Activated T-cell treated with anti-CD3 and anti-CD28 coated beads for 4 hours (primary cell): ENCODE measurements at places on chromosomes 11 and 22.
A peak's percentile ranks its signal among the peaks of the same experiment; 100 is the strongest.

DNA sequence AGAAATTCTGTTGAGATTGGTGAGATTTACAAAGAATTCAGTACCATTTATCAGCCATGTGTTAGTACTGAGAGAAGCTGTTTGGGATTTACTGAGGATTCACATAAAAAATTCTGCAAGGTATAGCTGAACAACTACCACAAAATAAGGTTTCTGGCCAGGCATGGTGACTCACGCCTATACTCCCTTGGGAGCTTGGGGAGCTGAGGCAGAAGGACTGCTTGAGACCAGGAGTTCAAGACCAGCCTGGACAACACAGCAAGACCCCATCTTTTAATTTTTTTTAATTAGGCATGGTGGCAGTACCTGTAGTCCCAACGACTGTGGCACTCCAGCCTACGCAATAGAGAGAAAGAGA, 86.7 kb downstream of the SIK3 start:
- DNase-seq: no peak

DNA sequence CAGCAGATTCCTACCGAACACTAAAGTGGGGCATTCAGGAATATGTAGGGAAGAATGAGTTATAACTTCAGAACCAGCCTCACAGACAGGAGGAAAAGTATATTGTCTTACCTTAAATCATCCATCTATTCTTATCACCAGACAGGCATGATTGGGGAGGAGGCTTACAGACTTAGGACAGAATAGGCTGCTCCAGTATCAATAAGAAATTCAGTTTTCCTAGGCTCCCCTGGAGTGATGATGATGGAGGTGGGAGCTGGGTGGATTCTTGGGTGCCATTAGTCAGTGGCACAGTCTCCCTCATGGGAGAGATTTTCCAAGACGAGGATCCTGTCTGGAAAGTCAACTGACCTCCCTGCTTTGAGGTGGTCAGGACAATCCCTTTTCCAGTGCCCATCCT, 225.0 kb downstream of the AASDHPPT start:
- no peak for DNase-seq

GRCh38 chr11:43984519-43985385, 42.3 kb downstream of the C11orf96 start:
- DNase-seq: no peak

DNA sequence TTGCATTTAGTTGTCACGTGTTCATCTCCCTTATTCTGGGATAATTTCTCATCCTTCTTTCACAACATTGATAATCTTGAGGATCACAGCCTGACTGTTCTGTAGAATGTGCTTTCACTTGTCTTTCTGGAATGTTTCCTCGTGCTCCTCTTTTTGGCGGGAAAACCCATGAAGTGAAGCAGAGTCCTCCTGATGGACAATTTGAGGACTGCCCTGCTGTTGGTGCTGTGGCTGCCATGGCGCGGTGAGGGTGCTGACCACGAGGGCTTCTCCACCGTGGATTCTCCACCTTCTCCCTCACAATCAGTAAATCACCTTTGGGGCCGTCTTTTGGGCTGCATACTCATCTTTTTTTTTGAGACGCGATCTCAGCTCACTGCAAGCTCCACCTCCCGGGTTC, 946.9 kb downstream of the BRD1 start:
- no peak for DNase-seq

GRCh38 chr11:132101881-132102280, 731.5 kb downstream of the NTM start:
- DNase-seq: no peak

DNA sequence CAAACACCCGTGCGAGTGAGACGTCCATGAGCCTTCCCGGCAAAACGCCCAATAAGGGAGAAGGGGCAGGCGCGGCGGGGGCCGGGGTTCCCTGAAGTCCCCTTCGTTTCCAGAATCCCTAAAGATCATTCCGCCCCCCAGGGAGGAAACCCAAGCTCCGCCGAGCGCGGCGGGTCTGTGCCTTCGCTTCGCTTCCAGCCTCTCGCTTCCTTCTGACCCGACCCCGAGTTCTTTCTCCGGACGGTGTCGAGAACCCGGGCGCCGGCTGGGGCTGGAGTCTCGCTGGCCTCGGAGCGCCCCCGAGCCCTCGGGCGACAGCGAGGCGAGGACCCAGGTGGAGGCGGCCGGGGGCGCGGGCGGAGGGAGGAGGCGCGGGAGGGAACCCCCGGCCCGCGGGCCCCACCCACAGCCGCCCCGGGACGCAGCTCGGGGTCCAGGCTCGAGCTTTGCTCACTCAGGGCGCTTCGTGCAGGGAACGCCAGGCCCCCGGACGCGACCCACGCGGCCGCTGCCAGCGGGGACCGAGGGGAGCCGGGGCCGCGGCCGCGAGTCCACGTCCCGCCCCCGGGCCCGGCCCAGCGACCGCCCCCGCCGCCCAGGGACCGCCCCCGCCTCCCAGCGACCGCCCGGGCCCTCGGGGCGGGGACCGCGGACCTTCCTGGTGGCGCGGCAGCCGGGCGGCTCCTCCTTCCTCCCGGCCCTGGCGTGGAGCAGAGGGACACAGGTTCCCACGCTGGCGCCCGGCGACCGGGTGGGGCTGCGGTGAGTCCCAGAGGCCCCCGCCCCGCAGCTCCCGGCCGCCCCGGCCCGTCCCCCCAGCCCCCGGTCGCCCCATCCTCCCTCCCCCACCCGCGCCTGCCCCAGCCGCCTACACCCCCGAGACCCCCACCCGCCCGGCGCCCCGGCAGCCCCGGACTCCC, at the start of gene PGGHG:
Gene PGGHG (plus strand): TSS at position 649 of the 920 bp plus-strand sequence. CDS start 691 bp downstream, outside the sequence.
- peak; percentile 38 for DNase-seq

DNA sequence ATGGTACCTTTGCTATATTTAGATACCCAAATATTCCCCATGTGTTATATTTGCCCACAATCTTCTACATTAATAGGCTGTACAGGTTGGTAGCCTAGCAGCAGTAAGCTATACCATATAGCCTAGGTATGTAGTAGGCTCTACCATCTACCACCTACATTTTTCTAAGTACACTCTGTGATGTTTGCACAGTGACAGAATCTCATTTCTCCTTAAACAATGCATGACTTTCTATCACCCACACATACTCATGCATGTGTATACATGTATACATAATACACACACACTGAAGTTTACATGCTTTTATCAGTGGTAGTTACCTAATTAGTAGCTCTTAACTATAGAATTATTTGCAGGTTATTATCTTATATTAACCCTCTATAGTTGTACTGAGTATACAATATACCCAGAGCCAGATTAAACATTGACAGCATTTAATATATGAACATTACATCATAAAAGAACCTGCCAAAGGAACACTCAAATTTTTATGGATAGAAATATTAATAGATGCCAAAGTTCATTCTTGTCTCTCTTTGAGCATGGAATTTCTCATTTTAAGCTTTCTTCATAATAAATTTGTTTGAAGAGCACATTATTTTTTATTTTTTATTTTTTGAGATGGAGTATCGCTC, 51.4 kb downstream of the ELP4 start:
- no peak for DNase-seq

DNA sequence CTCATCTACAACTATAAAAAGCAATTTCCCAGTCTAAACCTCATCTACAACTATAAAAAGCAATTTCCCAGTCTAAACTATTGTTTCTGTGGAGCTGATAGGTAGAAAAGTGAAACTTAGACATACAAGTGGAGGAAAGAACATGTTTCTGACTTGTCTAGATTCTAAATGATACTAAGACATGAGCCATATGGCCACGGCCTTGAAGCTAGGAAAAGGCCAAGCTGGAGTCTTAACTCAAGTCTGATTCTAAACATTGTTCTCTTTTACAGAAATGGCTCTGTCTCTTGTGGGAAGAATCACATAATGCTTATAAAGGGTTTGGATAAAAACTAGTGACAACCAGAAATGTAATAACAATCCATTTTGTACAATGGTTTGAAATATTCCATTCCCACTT, 43.8 kb upstream of the LARGE1 start:
- DNase-seq: no peak

- DNase-seq: no peak
Measured at GRCh38 chr22:24950272-24950902, 2.1 kb upstream of the KIAA1671 start.

- DNase-seq: peak; percentile 9
Measured at GRCh38 chr11:133082841-133083488, 449.3 kb downstream of the OPCML start.

GRCh38 chr11:102666331-102666957, 39.1 kb downstream of the MMP27 start:
- DNase-seq: no peak

DNA sequence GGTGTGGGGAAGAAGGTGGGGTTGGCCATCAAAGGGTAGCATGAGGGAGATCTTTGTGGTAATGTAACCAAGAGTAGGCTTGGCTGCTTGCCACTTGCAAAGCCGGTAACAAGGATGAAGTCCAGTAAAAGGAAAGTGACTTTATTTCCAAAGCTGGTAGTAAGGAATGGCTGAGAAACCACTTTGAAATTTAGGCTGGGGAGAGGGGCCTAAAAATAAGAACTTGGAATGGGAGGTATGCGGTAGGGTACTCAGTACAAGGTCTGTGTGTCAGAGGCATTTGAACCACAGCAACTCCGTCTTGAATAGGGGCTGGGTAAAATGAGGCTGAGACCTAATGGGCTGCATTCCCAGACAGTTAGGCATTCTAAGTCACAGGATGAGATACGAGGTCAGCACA, 216.0 kb upstream of the ISX start:
- DNase-seq: no peak

DNA sequence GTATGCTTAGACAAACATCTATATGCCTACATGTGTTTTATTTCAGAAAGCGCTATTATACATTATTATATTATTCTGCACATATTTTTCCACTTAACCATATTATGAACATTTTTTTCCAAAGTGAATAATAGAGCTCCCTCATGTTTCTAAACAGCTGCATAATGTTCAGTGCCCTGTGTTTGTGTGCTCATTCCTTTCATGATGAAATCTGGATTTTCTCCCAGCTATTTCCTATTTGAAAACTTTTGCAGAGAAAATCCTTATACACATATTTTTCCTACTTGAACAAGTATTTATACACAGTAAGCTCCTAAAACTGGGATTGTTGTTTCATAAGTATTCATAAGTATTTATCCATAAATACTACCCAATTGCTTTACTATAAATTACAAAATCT, 18.1 kb upstream of the RFPL2 start:
- DNase-seq: no peak

GRCh38 chr11:107545101-107545514, 20.4 kb downstream of the ALKBH8 start:
- no peak for DNase-seq

DNA sequence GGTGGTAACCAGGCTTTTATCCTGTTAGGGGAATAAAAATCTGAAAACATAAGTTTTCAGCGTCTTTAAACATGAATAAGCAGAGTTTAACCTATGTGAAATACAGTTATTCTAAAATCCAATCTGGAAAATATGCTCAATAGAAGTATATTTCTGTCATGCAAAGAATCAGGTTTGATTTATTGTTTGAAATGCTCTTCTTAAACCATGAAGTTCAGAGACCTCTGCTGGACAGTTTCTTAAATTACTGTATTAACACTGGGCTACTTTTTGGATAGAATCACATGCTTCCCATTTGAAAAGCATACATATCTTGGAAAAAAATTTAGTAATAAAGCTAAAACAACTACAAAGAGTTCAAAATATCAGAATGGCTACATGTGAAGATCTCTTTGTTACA, 25.4 kb downstream of the APIP start:
- DNase-seq: no peak

DNA sequence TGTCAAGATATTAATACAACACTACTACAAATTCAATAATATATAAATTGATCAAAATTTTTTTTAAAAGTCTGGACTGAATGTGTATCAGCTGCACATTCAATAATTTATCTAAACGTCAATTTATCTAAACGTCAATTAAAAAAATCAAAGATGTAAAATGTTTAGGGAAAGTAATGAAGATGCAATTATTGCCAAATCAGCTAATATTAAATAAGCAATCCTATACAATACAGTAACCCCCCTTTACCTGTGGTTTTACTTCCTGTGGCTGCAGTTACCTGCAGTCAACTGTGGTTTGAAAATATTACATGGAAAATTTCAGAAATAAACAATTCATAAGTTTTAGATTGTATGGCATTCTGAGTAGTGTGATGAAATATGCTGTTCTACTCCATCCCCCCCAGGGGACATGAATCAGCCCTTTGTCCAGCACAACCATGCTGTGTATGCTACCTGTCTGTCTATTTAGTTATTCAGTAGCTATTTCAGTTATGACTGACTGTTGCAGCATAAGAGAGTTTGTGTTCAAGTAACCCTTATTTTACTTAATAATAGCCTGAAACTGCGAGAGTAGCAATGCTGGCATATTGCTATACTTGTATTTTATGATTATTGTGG, 72.2 kb downstream of the CWF19L2 start:
- DNase-seq: no peak

DNA sequence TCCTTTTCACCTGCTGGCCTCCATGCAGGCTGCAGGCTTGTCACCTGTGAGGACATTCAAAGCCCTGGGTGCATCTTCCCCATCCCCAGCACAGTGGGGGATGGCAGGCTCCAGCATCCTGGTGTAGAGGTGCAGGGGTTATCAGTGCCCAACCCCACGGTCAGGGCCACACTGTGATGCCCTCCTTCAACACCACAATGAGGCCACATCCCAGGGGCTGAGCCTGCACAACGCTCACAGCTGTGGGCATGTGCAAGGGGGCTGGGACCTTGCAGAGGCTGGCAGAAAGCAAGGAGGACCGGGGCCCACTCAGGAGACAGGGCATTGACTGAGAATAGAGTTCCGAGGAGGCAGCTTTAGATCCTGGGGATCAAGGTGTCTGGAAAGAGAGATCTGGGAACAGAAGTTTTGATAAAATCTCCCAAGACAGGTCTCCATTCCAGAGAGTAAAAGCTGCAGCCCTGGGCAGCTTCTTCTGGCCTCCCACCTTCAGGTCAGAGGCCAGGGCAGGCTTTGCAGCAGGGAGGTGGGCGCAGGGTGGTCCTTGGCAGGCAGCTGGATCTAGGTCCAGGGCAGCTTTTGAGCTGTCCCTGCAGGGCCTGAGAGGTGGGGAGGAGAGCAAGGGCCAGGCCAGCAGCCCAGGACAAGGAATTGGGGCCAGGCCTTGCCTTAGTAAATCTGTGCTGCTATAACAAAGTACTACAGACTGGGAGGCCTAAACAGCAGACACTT, 250.8 kb upstream of the B3GAT1 start:
- no peak for DNase-seq

GRCh38 chr11:9060700-9061111, 30.7 kb downstream of the SCUBE2 start:
- no peak for DNase-seq

DNA sequence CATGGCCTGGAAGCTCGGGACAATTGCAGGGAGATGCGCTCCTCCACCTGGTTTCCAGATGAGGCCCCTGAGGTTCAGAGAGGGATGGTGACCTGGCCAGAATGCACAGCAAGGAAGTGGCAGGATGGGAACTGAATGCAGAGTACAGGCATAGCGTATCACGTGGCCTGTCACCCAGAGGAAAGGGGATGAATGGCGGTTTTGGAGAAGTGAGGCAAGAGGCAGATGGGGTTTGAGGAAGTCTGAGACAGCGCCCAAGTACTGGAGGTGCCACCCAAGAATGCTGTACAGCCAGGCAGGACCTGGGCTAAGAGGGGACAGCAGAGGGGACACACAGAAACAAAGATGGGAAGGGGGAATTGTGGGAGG, 4.9 kb downstream of the RAB3IL1 start:
- DNase-seq: no peak
